AG20443 (cell line): ENCODE measurements at places on chromosomes 4 and X.

DNA sequence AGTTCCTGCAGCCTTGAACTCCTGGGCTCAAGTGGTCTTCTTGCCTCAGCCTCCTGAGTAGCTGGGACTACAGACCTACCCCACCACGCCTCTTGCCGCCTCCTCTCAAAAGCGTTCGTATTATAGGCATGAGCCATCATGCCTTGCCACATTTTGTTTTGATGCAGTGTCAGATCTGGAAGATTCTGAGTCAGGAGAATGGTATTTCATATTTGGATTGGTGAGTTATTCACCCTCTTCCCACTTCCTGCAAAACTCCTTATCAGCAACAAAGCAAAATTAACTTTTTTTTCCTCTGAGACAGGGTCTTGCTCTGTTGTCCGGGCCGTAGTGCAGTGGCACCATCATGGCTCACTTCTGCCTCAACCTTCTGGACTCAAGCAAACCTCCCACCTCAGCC lies 29.6 kb downstream of the REST start:
- DNase-seq, result peak; percentile 70

DNA sequence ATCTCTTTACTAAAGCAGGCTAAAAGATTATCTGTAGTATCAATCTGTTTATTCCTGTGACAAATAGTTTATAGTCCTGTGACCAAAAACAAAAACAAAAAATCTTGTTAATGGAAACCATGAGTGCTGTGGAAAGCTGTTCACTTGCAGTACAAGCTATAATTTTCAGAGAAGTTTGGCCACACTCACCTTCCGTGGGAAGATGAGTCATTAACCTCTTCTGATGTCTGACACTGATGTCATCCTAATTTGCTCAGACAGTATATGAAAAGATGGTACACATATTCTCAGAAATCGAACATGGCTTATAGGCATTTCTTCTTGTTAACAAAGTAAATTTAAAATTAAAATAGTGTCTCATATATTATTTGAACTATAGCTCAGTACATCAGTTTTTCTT lies 19.9 kb upstream of the ENPP6 start:
- no peak for DNase-seq

DNA sequence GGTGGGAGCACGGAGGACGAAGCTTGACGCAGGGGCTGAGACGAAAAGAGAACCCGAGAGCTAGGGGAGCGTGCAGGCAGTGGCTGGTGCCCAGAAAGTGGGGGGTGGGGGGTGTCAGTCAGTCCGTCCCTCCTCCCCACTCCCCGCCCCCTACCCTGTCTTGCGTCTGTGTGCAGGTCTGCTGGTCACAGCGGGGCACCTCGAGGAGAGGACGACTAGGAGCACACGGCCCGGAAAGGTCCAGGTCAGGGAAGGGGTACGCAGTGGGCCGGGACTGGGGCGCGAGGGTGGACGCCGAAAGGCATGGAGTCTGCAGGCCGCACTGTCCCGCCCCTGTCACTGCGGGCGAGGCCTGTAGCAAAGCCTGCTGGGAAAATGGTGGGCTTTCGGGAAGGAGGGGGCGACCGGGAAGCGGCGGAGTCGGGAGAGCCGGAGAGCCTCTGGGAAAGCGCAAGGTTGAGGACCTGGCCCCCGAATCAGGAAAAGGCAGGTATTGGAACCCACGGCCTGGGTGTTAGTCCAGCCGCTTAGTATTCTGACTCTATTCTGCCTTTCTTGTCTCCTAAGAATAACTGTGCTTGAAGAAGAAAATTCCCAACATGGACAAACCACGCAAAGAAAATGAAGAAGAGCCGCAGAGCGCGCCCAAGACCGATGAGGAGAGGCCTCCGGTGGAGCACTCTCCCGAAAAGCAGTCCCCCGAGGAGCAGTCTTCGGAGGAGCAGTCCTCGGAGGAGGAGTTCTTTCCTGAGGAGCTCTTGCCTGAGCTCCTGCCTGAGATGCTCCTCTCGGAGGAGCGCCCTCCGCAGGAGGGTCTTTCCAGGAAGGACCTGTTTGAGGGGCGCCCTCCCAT lies 769 bp downstream of the TCEAL1 start:
- peak; percentile 62 for DNase-seq

GRCh38 chr4:37659696-37660095 lies 26.5 kb downstream of the RELL1 start:
- no peak for DNase-seq

GRCh38 chr4:73822389-73822788 lies 14.1 kb upstream of the CXCL6 start:
- no peak for DNase-seq

DNA sequence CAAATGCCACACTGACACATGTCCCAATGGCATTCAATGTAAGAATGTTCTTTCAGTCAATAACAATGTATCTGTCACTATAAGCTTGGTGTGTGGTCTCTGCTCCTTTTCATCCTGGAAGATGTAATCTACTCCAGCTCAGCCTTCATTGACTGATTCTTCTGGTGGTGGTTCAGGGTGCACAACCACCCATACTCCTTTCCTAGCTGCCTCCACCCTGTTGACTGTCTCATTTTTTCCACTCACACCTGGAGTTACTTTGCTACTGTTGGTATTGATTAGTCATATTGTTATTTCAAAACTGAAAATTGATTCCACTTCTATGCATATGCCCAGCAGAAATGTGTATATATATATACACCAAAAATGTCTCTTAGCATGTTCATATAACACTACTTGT lies 140.5 kb downstream of the ASB9 start:
- DNase-seq, result no peak
